Activated CD4-positive, alpha-beta T cell treated with anti-CD3 and anti-CD28 coated beads, Interleukin-10, Interleukin-2, amounts not matched to agents 100 ng/mL and 50 ng/mL, durations not matched to agents 16 hours and 8 hours (primary cell): ENCODE measurements at places on chromosomes 12 and 14.
A peak's percentile ranks its signal among the peaks of the same experiment; 100 is the strongest.

GRCh38 chr14:54451961-54452360, 10.8 kb upstream of the CNIH1 start:
- DNase-seq = no peak

- DNase-seq = no peak
These were observed 81.5 kb downstream of the LGR5 start for GRCh38 chr12:71521125-71521524.

GRCh38 chr12:110813285-110813684, 33.5 kb upstream of the CCDC63 start:
- DNase-seq = no peak

DNA sequence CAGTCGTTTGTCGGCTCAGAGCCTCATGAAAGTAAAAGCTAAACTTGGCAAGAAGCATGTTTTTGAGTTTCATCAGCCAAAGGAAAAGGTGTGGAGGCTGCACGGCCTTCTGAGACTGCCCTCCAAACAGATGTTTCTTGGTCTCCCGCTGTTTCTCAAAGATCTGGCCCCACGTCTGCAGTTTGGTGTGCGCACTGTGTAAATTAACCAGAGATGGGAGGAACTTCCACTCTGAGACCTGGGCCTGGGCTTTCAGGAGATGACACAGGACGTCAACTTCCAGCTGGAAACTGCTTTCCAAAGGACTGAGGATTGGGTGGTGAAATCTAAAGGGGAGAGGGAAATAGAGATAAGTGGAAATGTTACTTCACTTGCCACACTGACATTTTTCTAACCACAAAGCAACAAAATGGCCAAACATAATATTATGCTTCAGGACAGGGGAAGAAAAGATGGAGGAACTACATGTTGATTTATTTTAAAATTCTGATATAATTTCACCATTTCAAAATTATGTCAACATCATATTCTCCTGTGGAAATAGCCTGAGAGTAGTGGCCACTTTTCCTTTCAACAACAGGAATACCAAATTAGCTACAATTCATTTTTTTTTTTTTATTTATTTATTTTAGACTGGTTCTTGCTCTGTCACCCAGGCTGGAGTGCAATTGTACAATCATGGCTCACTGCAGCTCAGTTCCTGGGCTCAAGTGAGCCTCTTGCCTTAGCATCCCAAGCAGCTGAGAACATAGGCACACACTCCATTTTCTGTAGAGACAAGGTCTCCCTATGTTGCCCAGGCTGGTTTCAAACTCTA, 27.6 kb downstream of the KICS2 start:
- no peak for DNase-seq

DNA sequence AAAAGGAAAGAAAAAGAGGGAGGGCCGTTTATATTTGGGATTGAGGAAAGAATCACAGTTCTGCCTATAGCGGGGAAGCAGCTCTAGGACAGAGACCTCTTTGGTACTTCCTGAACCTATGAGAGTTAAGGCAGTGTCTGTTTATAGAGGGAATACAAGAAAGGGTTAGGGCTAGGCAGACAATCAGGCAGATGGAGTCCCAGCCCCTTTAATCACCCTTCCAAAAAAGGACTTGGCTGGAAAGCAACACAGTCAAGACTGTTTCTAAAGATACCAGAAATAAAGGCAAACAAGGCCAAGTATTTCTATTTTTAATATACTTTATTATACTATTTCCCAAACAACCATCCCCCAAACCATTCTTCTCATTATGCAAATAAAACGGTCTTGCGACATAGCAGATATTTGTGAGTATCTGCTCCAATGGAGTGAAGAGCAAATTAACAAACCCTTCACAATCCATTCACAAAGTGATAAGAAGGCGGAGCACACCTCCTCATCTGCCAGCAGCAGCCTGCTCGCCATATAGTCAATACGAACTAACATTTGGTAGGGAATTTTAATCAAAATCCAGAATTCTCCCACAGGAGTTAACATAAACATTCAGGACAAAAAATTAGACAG, 697 bp upstream of the GRIP1 start:
- no peak for DNase-seq

DNA sequence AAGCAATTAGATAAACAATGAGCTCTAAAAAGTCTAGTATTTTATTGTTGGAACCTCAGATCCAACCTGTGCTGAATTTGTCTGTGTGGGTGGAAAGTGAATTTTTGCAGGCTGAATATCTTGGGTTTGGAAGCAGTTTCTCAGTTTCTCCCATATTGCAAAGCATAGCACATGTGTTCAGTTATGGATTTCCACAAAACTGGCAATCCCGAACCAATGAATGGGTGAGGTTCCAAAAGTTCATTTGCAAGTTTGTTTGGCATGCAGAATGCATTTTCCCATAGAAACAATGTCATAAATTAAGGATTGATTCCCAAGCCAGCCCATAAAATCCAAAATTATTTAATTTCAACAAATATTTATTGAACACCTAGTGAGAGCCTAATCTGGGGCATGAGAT, 43.4 kb downstream of the PLXNC1 start:
- no peak for DNase-seq

DNA sequence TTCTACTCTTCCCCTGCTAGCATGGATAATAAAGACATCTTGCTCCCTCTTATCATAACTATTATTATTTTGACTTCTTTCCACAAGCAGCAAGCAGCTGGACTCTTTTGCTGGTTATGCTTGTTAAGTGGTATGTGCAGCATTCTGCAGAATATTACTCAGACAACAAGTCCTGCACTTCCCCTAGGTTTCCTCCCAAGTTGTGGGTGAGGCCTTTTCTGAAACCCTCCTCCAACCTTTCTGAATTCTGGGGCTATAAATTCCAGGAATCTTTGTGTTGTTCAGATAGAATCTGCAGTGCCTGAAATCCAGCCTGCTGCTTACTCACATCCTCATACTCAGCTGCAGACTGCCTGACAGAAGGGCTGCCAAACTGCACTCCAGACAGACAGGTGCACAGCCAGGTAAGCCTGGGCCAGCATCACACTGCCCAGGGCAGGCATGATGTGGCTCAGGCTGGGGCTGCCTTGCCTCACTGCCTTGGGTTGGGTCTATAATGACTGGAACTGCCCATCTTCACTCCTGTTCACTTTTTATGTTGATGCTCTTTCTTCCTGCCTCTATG, 6.2 kb upstream of the DHRS2 start:
- no peak for DNase-seq

DNA sequence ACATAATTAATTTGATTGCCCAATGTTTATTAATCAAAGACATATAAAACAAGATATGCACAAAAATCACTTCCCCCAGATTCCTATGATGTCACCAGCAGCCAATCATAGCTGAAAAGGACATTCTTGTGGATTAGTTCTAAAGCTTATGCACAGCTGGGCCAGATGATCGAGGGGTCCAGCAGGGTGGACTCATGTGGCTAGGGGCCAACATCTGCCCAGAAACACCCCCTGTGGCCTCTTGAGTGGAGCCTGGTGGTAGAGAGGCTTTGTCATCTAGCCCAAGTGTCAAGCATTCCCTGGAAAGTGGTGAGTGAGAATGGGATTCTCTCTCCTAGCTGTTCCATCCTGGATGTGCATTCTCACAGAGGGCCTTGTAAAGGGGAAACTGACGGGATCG, 590.0 kb downstream of the BCL11B start:
- DNase-seq = no peak

GRCh38 chr12:70043490-70044138, 199.6 kb upstream of the CNOT2 start:
- DNase-seq = no peak

GRCh38 chr14:39372656-39373055, 59.6 kb downstream of the FBXO33 start:
- no peak for DNase-seq

GRCh38 chr12:113532292-113532691, 60.6 kb upstream of the LHX5 start:
- no peak for DNase-seq

DNA sequence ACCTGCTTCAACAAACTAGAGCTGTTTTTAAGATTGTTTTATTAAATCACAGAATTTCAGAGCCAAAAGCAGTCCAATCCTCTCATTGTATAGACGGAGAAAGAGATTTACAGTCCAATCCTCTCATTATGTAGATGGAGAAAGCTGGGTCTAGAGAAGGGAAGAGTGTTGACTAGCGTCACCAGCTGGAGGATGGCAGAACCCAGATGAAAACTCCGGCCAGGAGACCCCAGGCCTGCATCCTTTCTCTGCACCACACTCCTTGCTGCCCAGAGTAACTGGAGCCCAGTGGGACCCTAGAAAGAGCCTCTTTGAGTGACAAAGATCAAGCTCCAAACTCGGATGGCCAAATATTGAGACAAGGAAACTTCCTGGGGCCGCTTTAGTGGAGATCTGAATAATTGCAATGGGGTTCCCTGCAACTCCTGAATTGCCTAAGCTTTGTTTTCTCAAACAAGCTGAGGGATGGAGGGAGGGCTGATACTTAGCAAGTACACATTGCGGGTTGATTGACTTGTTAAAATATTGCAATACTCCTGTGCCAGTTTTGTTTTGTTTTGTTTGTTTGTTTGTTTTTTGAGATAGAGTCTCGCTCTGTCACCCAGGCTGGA, 12.5 kb downstream of the AMDHD1 start:
- no peak for DNase-seq

- DNase-seq = no peak
These were observed 41.4 kb upstream of the NUDT4 start for GRCh38 chr12:93336291-93336741.

- DNase-seq = no peak
These were observed 26.2 kb downstream of the SUSD6 start for GRCh38 chr14:69637503-69638031.

DNA sequence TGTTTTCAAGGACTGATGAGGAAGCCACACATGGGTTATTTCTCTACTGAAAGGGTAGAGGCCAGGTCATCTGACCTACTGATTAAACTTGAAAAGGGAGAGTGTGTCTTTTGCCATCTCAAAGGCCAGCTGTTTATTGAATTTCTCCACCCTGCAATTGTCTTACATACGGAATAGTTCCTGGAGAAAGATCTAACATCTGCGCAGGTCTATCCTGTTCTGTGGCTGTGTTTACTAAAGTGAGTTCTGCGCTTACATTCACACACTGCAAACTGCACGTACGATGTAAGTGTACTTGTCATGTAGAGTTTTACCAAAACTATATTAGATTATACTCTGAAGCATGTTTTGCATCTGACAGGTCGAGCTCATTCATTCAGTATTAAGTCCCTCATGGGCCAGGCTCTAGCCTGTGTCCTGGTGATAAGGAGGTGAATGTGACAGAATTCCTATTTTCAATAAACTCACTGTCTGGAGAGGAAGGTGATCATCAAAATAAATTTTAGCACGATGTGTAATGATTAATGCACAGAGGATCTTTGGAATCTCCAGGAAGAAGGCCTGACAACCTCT, 96.6 kb downstream of the PRKCH start:
- DNase-seq = no peak

DNA sequence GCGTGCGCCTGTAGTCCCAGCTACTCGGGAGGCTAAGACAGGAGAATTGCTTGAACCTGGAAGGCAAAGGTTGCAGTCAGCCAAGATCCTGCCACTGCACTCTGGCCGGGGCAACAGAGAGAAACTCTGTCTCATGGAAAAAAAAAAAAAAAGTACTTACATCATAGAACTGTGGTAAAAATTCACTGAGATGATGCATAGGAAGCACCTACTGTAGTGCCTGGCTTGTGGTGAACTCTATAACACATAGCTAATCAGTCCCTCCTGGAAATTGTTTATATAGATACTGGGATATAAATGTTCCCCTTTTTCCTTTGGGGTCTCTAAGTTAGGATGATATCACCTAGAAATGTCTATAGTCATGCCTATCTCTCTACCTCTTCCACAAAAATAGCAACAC, 89.7 kb upstream of the CPM start:
- no peak for DNase-seq

- DNase-seq = peak; percentile 95
These were observed 89.5 kb upstream of the BCL2L14 start for GRCh38 chr12:11981121-11981733.

DNA sequence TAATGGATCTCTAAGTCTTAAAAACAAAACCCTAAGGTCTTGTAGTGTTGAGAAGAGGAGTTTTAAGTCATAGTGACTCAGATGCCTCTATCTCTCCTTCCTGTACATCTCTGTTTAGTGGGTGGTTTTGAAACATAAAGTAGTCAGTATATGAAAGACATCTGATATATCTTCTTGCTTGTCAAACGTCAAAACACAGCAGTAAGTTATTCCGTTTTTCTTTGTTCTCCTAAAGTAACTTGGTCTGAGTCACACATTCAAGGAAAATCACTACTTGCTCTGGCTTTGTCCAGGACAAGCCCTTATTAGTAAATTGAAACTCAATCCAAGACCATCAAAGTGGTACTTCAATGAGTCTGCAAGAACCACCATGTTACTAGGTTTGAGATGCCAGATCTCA, 1172.5 kb downstream of the BCL11B start:
- peak; percentile 7 for DNase-seq

GRCh38 chr14:99523704-99524055, 42.5 kb downstream of the CCNK start:
- no peak for DNase-seq

DNA sequence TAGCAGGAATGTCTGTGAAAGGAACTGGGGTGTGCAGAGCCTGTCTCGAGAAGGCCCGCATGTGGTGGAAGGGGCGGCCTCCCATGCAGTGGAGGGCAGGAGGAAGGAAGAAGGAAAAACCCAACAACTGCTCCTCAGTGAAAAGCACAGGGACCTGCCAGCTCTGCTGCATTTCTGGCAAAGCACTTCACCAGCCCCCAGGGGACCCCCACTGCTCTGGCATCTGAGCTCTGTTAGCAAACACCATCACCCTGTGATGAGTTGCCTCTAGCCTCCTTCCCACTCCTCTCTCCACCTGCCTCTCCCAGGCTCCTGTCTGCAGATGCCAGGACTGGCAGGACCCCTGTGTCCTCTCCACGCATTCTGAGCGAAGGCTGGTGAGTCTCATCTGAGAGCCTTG, 69.0 kb upstream of the DDX11 start:
- DNase-seq = no peak

GRCh38 chr12:26360062-26360461, 164.7 kb downstream of the SSPN start:
- no peak for DNase-seq

DNA sequence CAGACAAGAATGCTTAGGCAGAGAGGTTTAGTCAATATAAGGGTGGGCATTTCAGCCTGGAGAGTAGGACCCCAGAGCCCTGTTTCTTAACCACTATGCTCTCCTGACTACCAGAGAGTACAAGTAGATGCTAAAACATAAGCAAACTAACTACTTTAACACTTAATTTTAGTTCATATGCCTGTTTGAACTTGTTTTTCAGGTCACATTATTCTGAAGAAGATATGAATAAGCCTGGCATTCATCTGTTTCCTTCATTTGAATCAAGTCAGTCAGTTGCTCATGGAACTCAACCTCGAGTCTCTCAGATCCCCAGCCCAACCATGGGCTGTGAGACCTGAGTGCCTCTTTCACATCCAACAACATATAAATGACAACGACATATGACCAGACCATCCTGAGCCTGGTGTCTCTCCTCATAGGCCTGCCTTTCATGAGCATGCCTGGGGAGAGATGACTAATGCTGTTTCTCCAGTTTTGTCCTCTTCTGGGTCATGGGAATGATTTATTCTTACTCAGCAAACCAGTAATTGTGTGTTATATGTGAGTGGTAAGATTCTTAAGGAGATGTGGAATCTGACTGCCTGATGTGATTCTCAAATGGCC, 251.1 kb upstream of the BTG1 start:
- DNase-seq = no peak
